ENCODE measurements at places on chromosomes 2 and 18.

DNA sequence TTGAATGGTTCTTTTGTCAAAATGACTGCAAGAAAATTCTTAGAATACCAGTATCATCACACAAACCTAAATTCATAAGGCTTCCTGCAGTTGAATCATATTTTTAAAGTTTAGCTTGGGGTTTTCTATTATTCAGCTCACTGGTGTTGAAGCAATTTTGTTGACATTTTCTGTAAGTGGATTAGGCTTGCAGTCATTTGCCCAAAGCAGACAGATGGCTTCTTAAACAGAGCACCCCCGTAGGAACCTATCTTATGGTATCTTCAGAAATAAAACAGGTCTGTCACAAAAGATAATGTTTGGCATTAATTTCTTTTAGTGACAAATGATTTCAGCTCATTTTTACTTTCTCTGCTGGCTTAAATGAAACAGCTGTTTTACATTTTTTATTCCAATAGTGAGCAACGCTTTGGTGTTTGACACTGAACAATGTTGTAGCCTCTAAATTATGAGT, 331.1 kb downstream of the PLCL1 start:
- DNase-seq = no peak

DNA sequence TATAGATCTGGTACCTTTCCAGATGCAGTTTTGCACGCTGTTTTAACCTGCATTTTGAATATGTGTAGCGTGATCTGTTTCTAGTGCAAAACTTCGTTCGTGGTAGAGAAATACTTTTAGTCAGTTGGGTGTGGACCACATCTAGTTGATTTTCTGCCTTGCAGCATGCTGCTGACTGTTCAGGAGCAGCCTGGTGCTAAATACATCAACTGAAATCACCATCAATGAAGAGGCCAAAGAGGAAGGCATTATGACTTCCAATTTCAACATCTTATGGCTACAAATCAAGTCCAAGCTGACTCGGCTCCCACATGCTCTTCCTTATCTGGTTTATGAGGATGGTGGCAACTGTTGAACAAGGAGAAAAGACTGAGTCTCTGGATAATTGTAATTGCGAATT, 298.5 kb downstream of the ZNF521 start:
- no peak for DNase-seq

GRCh38 chr18:48864876-48865275, 85.9 kb downstream of the SMAD7 start:
- DNase-seq = no peak

DNA sequence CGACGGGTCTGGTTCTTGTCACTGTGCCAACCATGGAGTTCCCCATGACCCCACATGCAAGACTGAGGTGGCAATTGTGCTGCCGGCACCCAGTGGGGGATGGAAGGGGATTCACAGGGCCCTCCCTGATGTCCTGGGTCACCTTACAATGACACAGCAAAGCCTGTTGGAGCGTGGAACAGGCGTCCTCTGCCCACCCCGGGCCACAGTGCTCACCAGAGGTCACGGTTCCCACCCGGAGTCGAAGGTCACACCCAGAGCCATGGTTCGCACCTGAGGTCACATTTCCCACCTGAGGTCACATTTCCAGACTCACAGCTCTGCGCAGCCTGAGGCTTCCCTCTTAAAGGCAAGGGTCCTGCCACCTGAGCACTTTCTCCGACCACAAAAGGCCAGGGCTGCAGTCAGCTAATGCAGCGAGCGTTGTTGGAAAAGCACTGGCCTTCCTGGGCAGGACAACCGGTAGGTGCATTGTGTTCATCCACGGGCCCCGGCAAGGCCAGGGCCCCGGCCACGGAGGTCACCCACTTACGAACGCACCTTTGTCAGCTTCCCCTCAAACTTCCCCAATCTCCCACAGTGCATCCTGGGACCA, 24.0 kb downstream of the KIF1A start:
- DNase-seq = no peak
